Adrenal gland (tissue), 19 donors: ENCODE measurements at places on chromosomes 13 and 19. TPM values are rescaled to one million over a fixed set of nuclear protein-coding genes. Genes with fewer than 3 reads are reported as not detected.

Gene FCER2
- total RNA-seq: not detected

Gene ACER1
- not detected for total RNA-seq

Gene CYP4F8
- not detected for total RNA-seq

Gene CCDC194
- total RNA-seq: not detected

Gene CAPS
- total RNA-seq: 10.9 TPM

Gene MIPEP
- total RNA-seq: 23.1 TPM

- no peaks in the 10 kb centered on the region for H3K4me1 ChIP-seq
- no peaks in the 10 kb centered on the region for H3K27me3 ChIP-seq
- H3K36me3 ChIP-seq: no peaks in the 10 kb centered on the region
- no peak overlapping the region for H3K27ac ChIP-seq
These were observed 32.1 kb upstream of the FARP1 start for GRCh38 chr13:98110749-98111148.

DNA sequence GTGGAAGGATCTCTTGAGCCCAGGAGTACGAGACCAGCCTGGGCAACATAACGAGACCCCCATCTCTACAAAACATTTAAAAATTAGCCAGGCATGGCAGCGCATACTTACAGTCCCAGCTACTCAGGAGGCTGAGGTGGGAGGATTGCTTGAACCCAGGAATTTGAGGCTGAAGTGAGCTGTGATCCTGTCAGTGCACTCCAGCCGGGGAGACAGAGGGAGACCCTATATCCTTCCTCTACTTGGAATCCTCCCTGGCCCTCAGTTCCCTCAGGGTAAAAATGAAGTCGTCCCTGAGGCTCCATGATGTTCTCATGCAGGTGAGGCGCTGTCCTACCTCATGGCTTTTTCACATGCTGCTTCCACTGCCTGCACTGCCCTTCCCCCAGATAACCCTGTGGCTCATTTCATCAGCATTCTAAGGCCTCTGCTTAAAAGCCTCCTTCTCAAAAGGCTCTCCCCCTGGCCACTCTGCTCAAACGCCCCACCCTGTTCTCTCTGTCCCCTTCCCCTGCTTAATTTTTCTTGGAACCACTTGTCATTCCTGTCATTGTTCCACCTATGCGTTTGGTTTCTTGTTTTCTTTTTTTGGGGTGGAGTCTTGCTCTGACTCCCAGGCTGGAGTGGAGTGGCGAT, 19.2 kb downstream of the DNM2 start:
- H3K27me3 ChIP-seq: no peaks in the 10 kb centered on the region
- peaks cover 1% of the 10 kb centered on the region for H3K4me1 ChIP-seq
- no peaks in the 10 kb centered on the region for H3K36me3 ChIP-seq

DNA sequence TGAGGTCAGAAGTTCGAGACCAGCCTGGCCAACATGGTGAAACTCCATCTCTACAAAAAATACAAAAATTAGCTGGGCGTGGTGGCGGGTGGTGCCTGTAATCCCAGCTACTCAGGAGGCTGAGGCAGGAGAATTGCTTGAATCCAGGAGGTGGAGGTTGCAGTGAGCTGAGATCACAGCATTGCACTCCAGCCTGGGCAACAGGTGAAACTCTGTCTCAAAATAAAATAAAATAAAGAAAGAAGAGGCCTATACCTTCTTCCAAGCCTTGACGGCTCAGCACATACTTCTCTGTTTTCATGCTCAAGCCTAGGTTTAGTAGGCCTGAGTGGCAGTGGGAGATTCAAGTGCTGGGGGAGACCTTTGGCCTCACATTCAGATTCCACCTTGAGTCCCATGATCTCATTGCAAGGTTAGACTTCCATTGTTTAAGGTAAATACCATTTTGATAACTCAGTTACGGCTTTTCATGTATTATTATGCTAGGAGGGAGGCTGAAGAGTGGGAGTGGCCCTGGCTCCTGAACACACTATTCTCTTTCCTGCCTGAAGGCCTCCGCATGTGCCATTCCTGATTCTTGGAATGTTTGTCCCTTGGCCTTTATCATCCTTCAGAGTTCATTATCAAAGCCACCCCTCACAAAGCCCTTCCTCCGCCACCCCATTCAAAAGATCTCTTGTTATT, 1.6 kb upstream of the SPINT2 start:
- no peak for DNase-seq
- no peaks in the 10 kb centered on the region for H3K27me3 ChIP-seq
- no peak overlapping the region for H3K27ac ChIP-seq

DNA sequence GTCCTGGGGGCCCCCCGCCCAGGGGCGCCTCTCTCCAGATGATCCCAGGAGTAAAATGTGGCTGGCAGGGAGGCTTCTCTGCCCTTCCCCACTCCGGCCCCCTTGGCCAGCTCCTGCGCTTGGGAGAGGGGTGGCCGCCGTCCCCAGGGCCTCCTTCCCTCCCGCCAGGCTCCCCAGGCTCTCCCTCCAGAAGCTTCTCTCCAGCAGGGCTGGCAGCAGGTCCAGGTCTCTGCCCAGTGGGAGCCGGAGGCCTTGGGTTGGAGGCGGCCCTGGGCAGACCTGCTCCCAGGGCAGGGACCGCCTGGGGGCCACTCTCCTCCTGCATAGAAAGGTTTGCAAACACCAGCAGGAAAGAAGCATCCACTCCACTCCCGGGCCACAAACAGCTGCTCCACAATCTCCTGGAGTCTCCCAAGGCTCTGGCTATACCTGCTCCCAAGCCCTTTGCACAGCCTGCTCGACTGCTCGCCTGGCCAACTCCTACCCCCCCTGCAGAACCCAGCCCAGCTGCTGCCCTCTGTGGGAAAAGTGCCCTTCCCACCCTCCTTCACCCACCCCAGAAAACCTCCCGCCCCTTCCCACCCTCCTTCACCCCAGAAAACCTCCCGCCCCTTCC, 26.0 kb downstream of the SBNO2 start:
- H3K27me3 ChIP-seq: no peaks in the 10 kb centered on the region
- H3K4me1 ChIP-seq: peaks cover 25% of the 10 kb centered on the region
- no peak for DNase-seq
- peak overlapping the region; percentile 30 for H3K27ac ChIP-seq

DNA sequence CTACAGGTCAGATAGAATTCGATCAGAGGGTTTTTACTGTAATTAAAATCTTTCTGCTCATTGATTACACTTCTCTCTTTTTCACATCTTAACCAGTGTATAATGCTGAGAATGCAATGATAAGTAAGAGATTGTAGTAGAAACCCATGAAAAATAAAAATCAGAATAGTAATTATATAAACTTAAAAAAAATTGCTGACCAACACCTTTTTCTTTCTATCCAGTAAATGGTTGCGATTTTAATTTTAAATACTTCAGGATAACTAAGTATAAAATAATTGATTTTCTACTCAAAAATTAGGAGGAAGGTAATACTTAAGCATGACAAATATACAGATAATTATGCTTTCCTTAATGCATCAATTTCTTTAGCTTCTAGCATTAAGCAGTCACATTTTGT, 910.6 kb upstream of the GPC6 start:
- no peak overlapping the region for H3K27ac ChIP-seq
- no peaks in the 10 kb centered on the region for H3K27me3 ChIP-seq
- H3K36me3 ChIP-seq: no peaks in the 10 kb centered on the region
- no peaks in the 10 kb centered on the region for H3K4me1 ChIP-seq

DNA sequence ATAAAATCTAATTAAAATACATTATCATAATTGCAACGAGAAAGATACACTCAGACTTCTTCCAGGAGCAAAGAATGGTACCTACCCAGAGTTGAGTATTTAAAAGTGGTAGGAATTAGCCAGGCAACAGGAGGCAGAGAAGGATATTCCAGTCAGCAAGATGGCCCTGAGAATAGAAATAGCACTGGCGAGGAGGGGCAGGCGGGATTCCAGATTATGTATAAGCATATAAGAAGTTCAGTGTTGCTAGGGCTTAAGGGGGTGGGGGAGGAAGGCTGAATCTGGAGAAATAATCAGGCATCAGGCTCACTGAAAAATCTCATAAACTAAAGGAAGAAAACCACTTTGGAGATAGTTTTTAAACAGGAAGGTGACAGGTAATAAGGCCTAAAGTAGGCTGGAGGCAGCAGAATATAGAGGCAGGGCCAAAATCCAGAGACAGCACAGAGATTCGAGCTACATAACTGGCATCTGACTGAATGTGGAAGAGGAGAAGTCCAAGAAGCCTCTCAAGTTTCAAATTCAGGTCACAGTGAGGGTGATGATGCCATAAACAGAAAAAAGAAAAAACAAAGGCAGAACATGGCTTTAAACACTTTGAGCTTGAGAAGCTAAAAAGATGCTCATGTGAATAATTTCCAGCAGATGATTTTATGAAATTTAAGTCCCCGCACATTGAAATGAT, 7.5 kb downstream of the KPNA3 start:
- H3K4me1 ChIP-seq: no peaks in the 10 kb centered on the region
- H3K36me3 ChIP-seq: no peaks in the 10 kb centered on the region
- no peak overlapping the region for H3K4me3 ChIP-seq
- no peaks in the 10 kb centered on the region for H3K27me3 ChIP-seq
- no peak for DNase-seq

- H3K36me3 ChIP-seq: no peaks in the 10 kb centered on the region
- no peak for DNase-seq
- H3K27me3 ChIP-seq: no peaks in the 10 kb centered on the region
- no peaks in the 10 kb centered on the region for H3K4me1 ChIP-seq
- H3K27ac ChIP-seq: no peak overlapping the region
These were observed 15.5 kb upstream of the CABP5 start for GRCh38 chr19:48059331-48059730.

DNA sequence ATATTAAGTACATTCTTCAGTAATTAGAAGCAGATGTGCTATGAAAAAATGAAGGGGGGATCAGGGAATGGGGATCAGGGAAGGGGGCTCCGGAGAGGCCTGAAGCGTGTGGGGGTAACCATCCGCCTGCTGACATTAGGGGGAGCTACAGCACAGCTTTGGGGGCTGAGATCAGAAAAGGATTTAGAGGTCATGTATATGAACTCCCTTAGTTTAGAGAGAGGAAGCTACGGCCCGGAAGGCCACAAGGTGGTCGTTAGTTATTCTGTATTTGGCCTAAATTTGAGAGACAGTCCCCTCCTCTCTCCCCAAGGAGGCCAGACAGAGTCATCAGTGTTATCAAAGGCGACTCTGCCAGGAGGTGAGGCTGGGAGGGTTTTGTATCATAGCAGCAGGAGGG, 99.0 kb downstream of the TM9SF2 start:
- H3K4me1 ChIP-seq: no peaks in the 10 kb centered on the region
- no peak overlapping the region for H3K4me3 ChIP-seq
- H3K27me3 ChIP-seq: no peaks in the 10 kb centered on the region
- no peaks in the 10 kb centered on the region for H3K36me3 ChIP-seq
- no peak for DNase-seq

DNA sequence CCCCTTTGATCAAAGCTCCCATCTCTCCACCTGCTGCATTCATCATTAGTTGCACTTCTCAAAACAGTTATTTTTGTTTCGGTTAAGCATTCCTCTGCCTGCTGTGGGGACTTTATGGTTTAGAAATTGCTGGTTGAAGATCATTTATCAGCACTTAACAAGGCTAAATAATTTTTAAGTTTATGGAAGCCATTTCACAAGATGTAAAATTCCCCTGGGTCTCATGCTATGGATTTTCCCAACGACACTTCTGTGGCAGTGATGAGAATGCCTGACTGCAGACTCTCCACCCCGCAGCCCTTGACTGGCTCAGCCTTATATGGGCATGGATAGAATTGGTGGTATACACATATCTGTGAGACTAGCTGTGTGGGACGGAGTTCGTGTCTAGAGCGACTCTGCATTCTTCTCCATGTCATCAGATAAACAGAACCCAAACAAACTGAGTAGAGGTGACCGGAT, 52.8 kb downstream of the COL4A2 start:
- H3K36me3 ChIP-seq: no peaks in the 10 kb centered on the region
- DNase-seq: no peak
- H3K4me1 ChIP-seq: no peaks in the 10 kb centered on the region
- H3K27ac ChIP-seq: no peak overlapping the region
